Glutamatergic neuron (in vitro differentiated cells): ENCODE measurements at places on chromosomes 11 and 22. TPM values are rescaled to one million over a fixed set of nuclear protein-coding genes. Genes with fewer than 3 reads are reported as not detected.

Gene PHOX2A
- total RNA-seq, result 12.0 TPM

Gene ZNF280B
- total RNA-seq, result 1.8 TPM

Gene TRIM48
- total RNA-seq, result not detected

DNA sequence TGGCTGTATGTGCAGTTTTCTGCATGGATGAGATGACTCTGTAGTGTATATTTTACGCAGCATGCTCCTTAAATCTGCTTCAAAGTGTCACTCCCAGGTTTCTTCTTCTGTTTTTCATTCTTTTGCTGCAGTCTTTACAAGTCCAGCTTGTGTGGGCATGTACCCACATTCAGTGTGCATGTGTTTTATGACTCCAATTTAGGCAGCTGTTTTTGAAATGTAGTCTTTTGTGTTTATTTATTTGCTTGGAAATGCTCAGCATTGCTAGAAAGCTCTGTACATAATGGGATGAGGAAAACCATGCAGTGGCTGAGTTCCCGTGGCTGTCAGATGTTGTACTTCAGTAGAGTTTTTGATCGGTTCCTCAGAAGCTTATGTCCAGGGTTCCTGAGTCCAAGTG, 138.5 kb downstream of the ARHGAP42 start:
- no peak overlapping the region for H3K4me3 ChIP-seq
- DNase-seq, result no peak
- no peaks in the 10 kb centered on the region for H3K36me3 ChIP-seq
- H3K27ac ChIP-seq, result no peak overlapping the region

DNA sequence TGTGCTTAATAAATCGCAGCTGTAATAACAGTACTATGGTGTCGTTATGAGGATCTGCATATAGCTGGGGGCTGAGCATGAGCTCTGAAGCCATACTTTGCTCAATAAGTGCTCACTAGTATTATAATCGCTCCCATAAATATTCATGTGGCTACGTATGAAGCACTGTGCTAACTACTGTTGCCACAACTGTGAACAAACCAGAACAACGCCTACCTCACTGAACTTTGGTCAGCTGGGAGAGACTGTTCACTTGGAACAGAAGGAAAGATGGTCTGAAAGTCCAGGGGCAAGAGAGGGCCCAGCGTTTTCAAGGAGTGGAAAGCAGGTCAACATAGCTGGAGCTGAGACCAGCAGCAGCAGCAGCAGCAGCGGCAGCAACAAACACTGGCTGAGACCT, 141.6 kb downstream of the EFCAB6 start:
- no peak overlapping the region for H3K27ac ChIP-seq
- no peaks in the 10 kb centered on the region for H3K27me3 ChIP-seq
- H3K4me3 ChIP-seq, result no peak overlapping the region
- no peak for DNase-seq
- H3K4me1 ChIP-seq, result no peaks in the 10 kb centered on the region
- H3K36me3 ChIP-seq, result no peaks in the 10 kb centered on the region

- no peaks in the 10 kb centered on the region for H3K4me1 ChIP-seq
- peaks cover 3% of the 10 kb centered on the region for H3K36me3 ChIP-seq
- DNase-seq, result no peak
- H3K27ac ChIP-seq, result no peak overlapping the region
- H3K27me3 ChIP-seq, result no peaks in the 10 kb centered on the region
These were observed 288 bp upstream of the KRTAP5-8 start for GRCh38 chr11:71537537-71537936.
